ENCODE measurements at places on chromosomes 3 and 15.
A peak's percentile ranks its signal among the peaks of the same experiment; 100 is the strongest.

- DNase-seq: no peak
These were observed 136.1 kb downstream of the CACNA1D start for GRCh38 chr3:53630547-53630946.

DNA sequence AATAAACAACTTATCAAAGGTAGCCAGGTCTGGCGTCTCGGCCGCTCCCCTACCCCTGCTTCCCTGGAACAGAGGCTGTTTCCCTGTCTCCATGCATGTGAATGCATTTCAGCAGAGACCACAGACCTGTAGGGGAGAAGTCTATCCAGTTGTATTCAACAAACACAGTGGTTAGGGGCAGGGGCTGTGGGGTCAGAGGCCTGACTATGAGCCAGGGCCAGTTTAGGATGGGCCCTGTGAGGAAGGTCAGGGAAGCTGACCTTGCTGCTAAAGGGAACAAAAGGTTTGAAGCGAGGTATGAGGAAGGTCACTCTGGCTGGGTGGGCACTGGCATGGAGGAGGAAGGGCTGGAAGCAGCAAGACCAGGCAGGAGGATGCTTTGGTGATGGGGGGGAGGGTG, 184.6 kb downstream of the XXYLT1 start:
- no peak for DNase-seq

- peak; percentile 31 for DNase-seq
These were observed 39.0 kb downstream of the CHAC1 start for GRCh38 chr15:40992241-40992741.

DNA sequence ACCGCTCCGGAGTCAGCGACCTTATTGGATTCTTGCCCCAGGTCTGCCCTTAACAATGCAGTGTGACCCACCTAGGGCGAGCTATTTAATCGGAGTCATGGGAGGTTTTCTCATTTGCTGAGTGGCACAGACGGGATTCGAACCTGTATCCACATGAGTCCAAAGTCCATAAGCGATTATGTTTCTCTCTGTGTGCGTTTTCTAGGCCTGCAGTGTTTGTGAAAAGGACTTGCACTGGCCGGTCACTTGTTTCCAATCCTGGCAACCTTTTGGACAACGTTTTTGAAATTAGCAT, 691 bp upstream of the HDGFL3 start:
- DNase-seq: no peak

DNA sequence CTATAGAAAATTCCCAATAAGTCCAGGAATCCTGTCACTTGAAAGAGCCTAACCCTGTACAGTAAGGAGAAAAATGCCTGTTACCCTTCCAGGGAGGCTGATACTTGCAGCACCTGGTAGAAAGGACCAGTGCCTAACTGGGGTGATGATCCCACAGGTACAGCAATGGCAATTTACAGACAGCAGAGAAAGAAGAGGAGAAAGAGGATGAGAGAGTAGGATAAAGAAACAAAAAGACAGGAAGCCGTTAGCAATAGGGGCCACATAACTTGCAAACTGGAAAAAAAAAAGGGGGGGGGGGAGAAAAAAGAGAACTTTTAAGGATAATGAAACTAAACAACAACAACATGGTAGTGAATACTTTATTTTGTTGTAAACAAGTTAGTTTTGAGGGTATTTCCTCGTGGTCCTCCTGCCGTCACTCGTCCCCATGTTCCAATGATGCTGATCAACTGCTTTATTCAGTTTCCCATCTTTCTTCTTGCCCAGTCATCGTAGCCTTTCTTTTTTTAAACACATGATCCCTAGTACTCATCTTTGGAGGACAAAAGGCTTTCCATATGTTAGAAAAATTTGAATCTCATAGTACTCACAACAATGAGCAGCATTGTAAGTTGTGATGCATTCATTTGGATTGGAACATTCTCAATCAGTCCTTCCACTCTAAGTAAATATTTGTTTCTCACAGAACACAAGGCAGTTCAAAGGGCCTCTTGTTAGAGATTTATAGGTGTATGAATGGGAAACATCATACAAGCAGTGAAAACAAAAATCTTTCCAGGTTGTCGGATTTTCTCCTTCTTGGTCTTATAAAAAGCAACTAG, 8.6 kb downstream of the TM4SF1 start:
- no peak for DNase-seq

- DNase-seq: peak; percentile 51
These were observed 69.8 kb upstream of the SLC4A7 start for GRCh38 chr3:27553886-27554540.

DNA sequence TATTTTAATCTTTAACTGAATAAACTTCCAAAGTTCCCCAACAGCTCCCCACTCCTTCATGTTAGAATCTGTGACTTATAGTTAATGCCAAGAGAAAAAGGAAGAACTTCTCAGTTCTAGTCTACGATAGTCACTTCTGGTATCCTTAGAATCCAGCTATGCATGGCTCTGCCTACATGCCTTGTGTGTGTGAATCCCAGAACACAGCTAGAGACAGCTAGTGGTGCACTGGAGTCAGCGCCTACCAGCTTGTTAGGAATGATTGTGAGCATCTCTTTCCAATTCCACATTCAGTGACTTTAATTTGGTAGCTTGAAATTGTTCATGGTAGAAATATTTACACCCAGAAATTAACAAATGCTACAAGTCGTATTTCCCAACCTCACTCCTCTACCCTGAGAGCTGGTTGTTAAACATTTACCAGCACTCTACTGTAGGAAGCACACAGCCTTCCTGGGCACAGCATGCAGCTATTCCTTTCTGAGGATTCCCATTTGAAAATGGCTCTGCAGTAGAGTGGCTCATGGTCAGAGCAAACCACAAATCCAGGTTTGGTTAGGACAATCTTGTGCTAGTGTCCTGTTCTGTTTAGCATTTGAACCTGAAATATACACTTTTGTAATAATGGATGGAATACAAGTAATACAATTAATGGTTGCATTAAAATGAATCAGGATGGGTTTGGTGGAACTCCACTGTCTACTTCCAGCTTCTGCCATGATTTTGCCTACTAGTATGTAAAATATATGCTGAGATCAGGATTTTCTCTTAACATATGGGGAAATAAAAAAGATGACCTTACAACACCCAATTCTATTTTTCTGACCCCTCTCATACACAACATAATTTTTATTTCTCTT, 371.0 kb upstream of the GBE1 start:
- no peak for DNase-seq

DNA sequence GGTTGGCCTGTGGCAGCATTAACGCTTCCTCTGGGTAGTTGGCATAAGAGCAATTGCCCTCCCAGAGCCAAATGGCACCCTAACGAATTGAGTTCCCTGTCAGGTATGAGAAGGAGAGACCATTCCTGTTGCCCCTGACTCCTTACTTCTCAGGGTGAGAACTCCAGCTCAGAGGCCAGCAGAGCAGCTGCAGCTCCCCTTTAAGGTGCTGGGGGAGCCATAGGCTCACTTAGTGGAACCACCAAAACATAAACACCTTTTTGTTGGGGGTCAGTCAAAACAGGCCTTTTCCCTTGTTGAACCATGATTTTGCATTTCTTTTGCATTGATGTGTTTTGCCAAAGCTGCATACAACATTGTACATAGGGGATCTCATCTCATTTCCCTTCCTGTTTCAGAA, 28.1 kb upstream of the LHFPL4 start:
- DNase-seq: no peak

GRCh38 chr3:44842376-44842775, 19.3 kb upstream of the TMEM42 start:
- no peak for DNase-seq

DNA sequence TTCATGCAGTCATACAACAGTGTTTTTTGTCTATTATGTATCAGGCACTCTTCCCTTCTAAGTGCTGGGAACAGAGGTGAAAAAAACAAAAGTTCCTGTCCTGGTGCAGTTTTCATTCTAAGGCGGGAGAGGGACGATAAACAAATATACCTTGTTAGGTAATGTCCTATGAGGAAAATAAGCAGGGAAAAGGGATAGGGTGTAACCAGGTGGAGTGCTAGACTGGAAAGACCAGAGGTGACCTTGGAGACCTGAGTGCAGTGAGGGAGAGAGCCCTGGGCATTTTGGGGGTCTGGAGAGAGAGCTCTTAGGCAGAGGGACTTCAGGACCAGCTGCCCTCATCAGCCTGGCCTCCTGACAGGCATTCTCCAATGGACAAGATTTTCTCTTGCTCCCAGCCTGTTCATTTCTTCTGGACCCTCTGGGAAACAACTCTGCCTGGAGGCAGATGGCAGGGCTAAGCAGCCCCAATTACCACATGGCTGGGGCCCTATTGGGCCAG, 97.2 kb upstream of the TJP1 start:
- no peak for DNase-seq

DNA sequence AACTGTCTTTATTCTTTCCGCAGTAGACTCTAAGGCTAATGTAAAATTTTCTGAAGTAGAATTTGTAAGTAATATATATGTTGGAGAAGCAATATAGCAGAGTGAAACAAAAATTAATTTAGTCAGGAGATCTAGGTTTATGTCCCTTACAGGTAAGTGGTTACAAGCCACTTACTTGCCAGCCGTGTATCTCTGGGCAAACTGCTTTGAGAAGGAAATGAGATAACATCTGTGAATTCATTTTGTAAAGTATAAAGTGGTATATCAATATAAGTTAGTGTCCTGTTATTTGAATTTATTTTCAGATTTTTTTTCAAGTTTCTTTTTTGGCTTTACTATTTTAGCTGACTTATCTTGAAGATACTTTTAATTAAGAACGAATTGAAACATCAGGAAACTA, 5.5 kb downstream of the DAZL start:
- no peak for DNase-seq

All from fibroblast of skin of right biceps (primary cell).